ENCODE measurements at places on chromosomes 1 and 21.

DNA sequence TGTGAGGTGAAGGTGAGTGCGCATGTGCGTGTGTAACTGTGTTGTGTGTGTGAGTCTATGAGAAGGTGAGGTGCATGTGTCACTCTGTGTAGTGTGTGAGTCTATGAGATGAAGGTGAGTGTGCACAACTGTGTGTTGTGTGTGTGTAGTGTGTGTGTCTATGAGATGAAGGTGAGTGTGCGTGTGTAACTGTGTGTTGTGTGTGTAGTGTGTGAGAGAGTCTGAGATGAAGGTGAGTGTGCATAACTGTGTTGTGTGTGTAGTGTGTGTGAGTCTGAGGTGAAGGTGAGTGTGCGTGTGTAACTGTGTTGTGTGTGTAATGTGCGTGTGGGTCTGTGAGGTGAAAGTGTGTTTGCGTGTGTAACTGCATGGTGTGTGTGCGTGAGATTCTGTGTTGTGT is 154.0 kb downstream of the FOXD2 start:
- no peak for DNase-seq

- DNase-seq: no peak
Measured at GRCh38 chr1:81671038-81671437, 129.7 kb upstream of the ADGRL2 start.

GRCh38 chr1:43451701-43452532 is 1.8 kb downstream of the HYI start:
- no peak for DNase-seq

DNA sequence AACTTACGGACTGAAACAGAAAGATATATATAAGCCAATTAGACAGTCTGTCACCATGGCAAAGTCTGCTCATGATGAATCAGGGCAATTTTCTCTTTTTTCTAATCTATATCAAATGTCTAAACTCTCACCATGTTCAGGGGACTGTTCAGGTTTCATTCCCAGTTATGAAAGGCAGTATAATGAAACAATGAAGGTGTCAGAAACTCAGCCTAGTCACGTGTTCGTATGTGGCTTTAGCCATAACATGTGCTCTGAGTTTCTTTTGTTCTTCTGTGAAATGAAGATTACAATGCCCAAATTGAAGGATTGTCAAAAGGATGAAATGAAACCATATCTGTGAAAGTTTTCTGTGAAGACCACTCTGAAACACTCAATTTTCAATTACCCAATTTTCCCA is 392.9 kb downstream of the DSCAM start:
- DNase-seq: no peak

DNA sequence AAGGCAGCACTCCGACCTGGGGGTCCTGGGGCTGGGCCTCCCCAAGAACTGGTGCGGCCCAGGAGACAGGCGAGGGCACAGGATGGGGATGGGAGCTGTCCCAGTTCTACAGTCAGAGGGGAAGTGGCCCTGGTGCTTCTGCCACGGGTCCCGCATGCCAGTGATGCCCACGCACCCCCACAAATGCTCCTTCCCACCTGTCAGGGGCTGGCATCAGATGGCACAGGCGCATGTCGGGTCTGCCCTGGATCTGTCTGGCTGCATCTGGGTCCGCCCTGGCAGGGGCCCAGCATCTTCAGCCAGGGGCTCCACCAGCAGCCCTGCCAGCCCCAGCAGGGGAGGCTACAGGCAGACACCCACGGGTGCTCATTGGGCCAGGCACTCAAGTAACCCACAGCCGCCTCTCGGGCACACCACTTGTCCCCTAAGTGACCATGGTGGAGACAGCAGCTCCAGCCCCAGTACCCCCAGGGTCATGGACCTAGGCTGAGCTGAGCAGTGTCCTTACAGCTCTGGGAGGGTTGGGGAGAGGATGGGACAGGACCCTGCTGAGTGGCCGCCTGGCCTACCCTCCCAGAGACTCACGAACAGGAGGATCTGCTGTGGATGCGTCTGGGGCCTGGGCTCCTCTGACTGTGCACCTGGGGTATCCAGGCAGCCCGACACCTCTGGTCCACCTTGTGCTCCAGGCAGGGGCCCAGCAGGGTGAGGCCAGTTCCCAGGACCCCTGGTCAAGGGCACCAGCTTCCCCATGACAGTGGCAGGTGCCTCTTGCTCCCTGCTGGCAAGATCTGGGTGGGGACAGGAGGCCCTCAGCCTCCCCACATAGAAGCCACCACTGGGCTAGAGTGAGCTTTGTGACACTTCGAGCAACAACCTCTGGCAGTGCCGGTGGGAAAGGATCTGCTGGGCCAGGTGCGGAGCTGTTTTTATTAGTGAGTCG is 5.4 kb downstream of the SMIM1 start:
- DNase-seq: no peak

DNA sequence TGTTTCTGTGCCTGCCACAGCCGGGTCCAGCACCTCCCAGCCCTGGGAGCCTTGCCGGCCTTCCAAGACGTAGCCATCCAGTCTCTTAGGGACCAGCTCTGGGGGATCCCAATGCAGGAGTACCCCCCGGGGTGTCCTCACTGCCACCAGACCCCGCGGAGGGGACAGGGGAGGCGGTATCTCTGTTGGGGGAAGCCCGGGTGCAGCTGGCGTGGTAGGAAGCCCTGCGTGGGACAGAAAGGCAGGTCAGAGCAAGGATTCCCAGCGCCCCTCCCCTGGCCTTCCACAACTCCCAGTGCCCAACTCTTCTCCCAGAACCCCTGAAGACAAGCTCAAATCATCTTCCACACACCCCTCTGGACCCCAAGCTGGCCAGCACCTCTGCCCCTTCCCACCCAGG is 4.9 kb upstream of the TAGLN2 start:
- DNase-seq: no peak

- DNase-seq: no peak
Measured at GRCh38 chr1:190098107-190098506, 379.6 kb downstream of the BRINP3 start.

DNA sequence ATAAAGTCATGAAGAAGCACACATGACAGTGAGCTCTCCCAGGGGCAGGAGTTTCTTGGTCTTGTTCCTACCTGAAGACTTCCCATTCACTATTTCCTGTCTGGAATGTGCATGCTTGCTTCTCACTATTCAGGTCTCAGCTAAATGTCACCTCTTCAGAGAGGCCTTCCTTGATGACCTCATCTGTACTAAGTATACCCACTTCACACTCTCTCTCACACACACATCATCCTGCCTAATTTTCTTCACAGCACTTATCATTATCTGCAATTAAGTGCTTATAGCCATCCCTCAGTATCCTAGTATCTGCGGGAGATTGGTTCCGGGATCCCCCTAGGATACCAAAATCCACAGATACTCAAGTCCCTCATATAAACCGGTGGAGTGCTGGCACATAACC is 146.4 kb upstream of the IVNS1ABP start:
- DNase-seq: no peak

DNA sequence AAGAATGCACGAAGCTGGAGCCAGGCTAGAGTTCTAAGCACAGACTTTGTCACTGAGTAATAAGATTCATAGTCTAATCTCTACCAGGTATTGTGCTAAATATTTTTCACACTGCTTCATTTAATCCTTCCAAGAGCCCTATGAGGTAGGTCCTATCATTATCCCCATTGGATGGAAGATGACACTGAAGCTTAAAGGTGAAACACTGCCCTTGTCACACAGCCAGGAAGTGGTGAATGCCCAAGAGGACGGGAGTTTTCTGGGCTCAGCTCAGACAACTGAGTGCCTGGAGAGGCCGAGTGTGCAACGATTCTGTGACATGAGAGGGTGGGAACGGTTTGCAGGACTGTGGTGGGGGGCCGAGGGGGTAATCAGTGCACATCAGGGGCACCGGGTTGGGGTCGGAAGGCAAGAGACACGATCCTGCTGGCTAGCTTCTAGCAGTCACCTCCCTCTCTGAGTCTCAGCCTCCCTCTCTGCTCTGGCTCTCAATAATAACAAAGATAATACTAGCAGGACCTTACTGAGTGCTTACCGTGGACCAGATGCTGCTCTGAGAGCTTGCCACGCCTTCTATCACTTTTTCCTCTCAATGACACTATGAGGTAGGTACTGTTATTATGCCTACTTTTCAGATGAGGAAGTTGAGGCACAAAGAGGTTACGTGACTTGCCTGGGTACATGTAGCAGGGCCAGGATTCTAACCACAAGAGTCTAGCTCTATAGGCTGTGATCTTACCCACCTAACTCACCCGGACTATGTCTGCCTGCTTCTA is 12.4 kb downstream of the KCNQ4 start:
- DNase-seq: no peak

GRCh38 chr21:40531431-40532110 is 315.4 kb downstream of the DSCAM start:
- no peak for DNase-seq

DNA sequence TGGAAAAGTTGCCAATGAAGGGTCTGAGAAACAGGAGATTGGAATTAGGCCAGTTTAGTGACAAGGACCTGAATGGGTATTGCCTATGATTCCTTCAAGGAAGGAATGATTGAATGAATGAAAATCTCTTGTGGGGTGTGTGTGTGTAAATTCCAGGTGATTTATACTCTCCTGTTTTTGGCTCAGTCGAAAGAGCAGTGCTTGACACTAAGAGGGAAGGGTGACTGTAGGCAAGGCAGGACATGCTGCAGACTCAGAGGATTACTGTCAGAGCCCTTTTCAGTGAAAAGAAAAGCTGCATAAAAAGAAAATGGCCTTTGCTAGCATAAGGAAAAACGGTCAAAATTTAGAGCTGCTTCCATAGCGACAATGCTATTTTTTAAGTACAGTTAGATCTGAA is 30.1 kb downstream of the C1orf21 start:
- DNase-seq: no peak

DNA sequence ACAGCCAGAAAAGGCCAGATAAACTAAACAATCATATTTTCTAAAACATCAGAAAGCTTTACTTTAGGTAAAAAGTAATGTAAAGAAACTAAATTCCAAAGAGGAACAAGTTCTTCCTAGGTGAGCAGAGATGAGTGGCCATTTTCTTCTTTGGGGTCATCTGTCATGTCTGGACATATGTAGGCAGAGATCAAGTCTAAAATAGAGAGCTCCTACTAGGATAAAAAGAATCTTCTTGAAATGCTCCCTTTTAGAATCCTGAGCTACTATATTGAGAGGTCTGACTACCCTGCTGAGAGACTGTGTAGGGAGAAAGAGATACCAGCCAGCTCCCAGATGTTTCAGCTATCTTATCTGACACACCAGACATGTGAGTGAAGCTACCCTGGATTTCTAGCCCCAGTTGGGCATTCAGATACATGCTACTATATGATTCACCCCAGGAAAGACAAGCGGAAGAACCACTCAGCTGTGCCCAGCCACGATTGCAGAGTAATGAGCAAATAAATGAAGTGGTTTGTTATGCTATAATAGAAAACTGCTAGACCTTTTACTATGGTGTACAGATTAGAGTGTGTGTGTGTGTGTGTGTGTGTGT is 80.1 kb downstream of the TTLL7 start:
- no peak for DNase-seq

DNA sequence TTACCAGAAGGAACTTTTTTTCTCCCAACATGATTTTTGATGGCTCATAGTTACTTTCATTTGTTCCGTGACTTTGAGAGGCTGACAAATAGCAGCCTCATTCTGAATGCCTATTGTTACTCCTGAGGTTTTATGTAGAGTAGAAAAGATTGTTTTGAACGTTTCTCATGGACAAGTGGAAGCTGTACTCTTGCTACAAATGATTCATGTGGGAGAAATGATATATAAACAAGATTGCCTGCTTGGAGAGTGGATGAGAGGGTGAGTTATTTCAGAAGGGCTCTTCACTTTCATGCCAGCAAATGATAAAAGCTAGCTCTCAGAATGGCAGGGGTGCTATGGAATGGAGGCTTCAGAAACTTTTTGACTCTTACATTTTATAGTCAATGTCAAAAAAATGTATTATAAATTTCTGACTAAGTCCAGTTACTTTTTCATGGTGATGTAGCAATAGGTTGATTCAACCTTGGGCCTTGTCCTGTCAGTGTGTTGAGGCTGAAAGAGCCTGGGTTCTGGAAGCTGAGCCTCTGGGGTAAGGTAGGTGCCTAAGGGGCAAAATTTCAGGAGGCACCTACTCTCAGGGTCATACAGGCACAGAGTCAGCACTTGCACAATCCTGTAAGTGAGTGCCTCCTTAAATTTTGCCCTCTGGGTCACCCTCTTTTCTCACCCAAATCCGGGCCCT is 19.4 kb downstream of the JUN start:
- DNase-seq: no peak

GRCh38 chr1:93442008-93442666 is 5.8 kb upstream of the FNBP1L start:
- no peak for DNase-seq

DNA sequence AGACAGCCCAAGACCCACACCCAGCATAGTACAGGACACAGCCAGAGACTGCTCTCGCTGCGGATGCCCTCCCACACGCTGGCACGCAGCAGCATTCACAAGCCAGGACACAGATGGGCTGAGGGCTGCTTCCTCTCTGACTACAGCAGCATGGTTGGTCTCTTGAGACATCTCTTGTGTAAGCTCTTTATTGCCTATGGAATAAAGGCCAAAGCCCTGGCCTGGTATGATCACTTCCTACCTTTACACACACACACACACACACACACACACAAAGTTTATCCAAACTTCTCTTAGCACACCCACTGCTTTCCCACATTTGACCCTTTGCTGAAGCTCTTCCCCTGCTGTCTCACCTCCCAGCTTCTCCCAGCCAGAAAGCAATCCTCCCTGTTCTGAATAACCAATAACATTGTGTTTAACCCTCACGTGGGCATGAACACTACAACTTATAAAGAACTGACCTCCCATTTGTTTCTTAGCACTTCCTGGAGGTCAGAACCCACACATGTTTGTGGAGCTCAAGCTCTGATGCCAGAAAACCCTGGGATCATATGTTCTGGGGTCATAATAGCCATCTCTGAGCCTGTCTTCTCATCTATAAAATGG is 1.2 kb upstream of the LUZP1 start:
- peak; percentile 39 for DNase-seq

DNA sequence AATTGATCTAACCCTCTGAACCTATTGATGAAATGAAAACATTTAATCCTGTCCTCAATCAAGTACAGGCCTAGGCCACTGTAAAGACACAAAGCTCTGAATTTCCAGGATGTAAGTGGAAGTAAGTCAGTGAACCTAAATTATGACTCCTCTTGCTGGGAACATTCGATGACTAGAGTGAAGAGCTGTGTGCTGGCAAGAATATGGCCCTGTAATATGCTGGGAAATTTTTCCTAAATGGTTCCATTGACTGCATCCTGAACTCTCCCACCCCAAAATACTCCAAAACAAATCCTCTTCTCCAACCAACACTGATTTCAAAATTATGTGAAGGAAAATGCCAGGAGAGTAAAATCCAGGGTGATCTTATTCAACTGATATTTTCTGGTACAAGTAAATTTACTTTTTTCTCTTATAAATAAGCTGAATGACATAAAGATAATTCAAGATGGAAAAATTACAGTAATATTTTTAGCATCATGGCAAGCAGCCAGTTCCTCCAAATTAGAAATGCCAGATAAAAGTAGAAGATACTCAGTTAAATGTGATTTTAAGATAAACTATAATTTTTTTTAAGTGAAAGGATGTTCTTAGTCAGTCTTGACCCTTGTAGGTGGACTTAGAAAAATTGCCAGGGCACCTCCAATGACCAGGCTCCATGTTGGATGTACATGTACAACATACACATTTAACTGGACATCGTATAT is 269.4 kb downstream of the PTGER3 start:
- no peak for DNase-seq

Data from retina (tissue), 1 donor.